Lung microvascular endothelial cell (primary cell): ENCODE measurements at places on chromosomes 3 and 15.

DNA sequence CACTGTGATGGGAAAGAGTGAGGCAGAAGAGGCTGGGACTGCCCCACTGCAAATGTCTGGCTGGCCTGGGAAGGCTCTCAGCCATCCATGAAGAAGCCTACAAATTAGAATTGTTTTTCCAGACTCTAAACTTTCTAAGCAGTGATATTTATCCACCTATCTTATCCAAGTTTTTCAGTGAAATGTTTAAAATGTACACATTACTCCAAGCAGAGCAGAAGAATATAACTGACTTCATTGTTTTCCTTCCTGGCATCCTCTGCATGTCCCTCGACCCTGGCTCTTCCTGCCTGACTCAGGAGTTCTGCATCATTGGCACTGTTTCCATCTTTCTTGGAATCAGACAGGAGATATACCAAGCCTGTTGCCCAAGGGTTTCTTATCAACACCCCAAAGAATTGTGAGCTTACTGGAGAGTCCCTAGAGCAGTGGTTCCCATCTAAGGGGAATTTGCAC lies 401.5 kb upstream of the PROK2 start:
- peak; percentile 70 for DNase-seq

- no peak for DNase-seq
Observed at GRCh38 chr3:25002052-25002451, 426.0 kb upstream of the RARB start.

GRCh38 chr3:14766428-14767244 lies 52.1 kb upstream of the FGD5 start:
- DNase-seq: no peak

- DNase-seq: no peak
Observed at GRCh38 chr3:170164717-170165116, 16.8 kb downstream of the PHC3 start.

GRCh38 chr3:108448593-108448992 lies 61.8 kb downstream of the MYH15 start:
- no peak for DNase-seq

DNA sequence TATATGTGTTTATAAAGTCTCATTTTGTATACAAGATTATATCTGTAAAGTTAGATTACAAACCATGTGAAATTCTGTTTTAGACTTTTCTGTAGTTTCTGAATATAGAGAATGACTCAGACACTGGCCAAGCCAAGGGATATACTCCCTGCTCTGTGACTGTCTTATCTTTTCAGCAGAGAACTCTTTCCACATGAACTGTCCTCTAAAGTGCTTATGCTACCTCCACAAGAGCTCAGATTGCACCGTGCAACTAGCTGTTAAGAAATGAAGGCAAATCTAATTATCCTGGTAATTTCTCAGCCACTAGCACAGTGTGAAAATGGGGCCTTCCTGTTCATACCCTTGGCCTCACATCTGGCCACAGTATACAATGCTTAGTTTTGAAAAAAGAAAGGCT lies 44.3 kb upstream of the CPNE4 start:
- DNase-seq: no peak

DNA sequence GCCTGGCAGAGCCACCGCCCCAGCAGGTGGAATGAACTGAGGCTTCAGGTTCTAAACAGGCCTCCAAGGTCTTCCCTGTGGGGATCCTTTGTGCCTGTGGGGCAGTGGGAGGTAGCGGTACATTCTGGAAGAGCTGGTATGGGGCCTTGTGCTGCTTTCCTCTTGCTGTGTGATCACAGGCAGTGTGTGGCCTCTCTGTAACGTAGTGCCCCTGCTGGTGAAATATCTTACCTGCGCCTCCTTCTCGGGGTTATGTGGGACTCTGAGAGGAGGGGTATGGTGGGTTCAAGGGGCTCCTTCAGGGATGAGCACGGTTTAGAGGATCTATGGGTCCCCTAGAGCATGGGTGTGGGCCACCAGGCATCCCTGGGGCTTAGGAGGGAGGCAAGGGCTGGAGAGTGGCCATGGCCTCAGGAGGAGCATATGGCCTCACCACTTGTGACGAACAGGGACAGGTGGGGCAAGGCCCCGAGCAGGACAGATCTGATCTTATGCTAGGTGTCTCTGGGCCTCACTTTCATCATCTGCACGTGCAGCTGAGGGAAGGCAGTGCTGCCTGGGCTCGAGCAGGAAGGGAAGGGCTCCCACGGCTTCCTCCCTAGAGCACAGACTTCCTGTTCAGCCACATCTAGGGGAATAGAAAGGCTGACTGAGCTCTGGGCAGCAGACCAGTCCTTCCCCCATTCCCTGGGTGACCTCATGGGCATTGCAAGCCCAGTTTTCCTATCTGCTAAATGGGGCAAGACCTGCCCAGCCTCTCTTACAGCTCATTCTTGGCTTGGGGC lies 1.9 kb upstream of the ALS2CL start:
- DNase-seq: peak; percentile 70
